ENCODE measurements at places on chromosomes 13 and 19. TPM values are rescaled to one million over a fixed set of nuclear protein-coding genes. Genes with fewer than 3 reads are reported as not detected.
A peak's percentile ranks its signal among the peaks of the same experiment; 100 is the strongest.

DNA sequence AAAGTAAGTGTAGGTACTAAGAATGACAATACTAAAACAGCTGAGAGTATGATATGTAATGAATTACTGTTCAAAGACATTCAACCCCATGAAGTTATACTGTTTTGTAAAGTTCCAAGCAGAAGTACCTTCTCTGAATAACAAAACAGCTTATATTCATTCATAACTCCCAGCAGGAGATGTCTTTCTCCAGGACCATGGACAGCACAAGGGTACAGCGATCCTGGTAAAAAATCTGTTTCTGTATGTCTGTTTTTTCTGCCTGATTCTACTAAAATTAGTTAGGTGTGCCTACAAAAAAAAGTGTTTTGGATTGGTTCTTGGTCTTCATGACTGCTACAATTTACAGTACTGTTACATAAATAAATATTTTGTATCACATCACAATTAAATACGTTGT is 172.5 kb upstream of the SLITRK5 start:
- H3K27me3 ChIP-seq, result no peaks in the 10 kb centered on the region
- no peak overlapping the region for H3K27ac ChIP-seq
- no peaks in the 10 kb centered on the region for H3K36me3 ChIP-seq
- no peak overlapping the region for H3K4me3 ChIP-seq
- H3K4me1 ChIP-seq, result no peaks in the 10 kb centered on the region

- H3K27me3 ChIP-seq, result peaks cover 9% of the 10 kb centered on the region
- no peak for DNase-seq
- no peaks in the 10 kb centered on the region for H3K36me3 ChIP-seq
- H3K4me3 ChIP-seq, result no peak overlapping the region
- peaks cover 3% of the 10 kb centered on the region for H3K4me1 ChIP-seq
Measured at GRCh38 chr13:30808600-30808999, 73.3 kb downstream of the ALOX5AP start.

DNA sequence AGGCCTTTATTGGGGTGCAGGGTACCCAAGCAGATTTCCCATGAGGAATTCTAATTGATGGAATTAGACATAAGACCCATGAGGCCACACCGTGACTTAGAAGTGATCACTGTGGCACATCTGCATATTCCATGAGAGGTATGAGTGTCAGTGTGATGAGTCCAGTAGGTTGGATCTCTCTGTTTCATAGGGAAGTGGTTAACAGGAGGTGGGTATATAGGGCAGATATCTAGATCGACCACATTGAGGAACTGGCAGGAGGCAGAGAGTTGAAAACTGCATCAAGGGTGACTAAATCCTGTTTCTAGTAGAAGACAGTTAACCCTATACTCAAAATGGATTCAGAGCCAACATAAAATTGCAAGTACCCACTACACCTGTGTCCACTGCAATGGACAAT is 68.6 kb upstream of the MIR17HG start:
- DNase-seq, result no peak
- no peak overlapping the region for H3K4me3 ChIP-seq
- no peaks in the 10 kb centered on the region for H3K4me1 ChIP-seq
- no peaks in the 10 kb centered on the region for H3K36me3 ChIP-seq

The ITGBL1 gene
- not detected for total RNA-seq

The UBE2L5 gene
- total RNA-seq, result not detected

- H3K36me3 ChIP-seq, result peaks cover 1% of the 10 kb centered on the region
- H3K4me1 ChIP-seq, result peaks cover 29% of the 10 kb centered on the region
- H3K27me3 ChIP-seq, result peaks cover 3% of the 10 kb centered on the region
- peak overlapping the region; percentile 31 for H3K27ac ChIP-seq
Measured at GRCh38 chr19:38543807-38544568, 73.8 kb downstream of the MAP4K1 start.

Measured in activated CD8-positive, alpha-beta T cell treated with anti-CD3 and anti-CD28 coated beads, Interleukin-2, amount 10 ng/mL, durations not matched to agents 7 days and 5 days (primary cell).